Pancreas (tissue), 10 donors: ENCODE measurements at places on chromosomes 1 and 21.

DNA sequence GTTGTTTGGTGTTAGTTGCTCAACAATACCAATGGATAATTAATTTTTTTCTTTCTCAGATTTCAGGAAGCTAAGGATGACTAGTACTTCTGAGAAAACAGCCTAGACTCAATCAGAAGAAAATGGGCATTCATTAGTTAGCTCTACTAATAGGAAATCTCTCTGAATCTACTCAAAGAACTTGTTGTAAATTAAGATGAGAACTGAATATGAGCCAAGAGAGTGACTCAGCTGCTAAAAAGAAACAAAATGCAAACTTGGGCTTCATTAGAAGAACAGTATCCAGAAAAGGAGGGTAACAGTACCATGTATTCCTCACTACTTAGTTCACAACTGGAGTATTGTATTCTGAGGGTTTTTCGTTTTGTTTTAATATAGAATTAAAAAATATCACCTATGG, 12.5 kb downstream of the FOXJ3 start:
- no peak for DNase-seq

- DNase-seq = no peak
These were observed 40.2 kb upstream of the PBX1 start for GRCh38 chr1:164518692-164519332.

DNA sequence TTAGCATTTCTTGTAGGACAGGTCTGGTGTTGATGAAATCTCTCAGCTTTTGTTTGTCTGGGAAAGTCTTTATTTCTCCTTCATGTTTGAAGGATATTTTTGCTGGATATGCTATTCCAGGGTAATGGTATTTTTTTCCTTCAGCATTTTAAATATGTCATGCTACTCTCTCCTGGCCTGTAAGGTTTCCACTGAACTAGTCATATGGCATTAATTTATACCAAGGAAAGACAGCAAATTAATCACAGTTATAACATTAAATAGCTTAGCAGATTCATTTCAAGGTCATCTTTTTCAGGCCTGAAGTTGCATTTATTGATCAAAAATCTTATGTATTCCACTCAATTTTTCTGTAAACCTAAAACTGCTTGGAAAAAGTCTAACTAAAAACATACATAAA, 54.9 kb downstream of the AK5 start:
- DNase-seq = no peak

DNA sequence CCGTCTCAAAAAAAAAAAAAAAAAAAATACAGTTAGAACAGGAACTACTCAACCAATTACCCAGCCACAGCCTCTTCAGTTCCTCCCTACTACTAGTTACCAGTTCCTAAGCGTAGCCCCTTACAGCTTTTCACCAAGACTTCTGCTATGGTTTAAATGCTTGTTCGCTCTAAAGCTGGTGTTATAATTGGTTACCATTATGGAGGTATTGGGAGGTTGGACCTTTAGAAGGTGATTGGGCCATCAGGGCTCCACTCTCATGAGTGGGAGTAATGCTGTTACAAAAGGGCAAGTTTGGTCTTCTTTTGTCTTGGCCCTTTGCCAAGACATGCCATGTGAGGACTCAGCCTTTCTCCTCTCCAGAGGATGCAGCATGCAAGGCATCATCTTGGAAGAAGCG, 3.0 kb upstream of the SMPDL3B start:
- no peak for DNase-seq

- no peak for DNase-seq
These were observed 235.3 kb upstream of the C1orf105 start for GRCh38 chr1:172185211-172185610.

GRCh38 chr1:202184750-202185460, 8.7 kb upstream of the LGR6 start:
- DNase-seq = peak; percentile 57

GRCh38 chr1:93554883-93555872, 107.3 kb downstream of the FNBP1L start:
- DNase-seq = no peak

GRCh38 chr1:119631086-119631432, 17.0 kb downstream of the ZNF697 start:
- DNase-seq = no peak

DNA sequence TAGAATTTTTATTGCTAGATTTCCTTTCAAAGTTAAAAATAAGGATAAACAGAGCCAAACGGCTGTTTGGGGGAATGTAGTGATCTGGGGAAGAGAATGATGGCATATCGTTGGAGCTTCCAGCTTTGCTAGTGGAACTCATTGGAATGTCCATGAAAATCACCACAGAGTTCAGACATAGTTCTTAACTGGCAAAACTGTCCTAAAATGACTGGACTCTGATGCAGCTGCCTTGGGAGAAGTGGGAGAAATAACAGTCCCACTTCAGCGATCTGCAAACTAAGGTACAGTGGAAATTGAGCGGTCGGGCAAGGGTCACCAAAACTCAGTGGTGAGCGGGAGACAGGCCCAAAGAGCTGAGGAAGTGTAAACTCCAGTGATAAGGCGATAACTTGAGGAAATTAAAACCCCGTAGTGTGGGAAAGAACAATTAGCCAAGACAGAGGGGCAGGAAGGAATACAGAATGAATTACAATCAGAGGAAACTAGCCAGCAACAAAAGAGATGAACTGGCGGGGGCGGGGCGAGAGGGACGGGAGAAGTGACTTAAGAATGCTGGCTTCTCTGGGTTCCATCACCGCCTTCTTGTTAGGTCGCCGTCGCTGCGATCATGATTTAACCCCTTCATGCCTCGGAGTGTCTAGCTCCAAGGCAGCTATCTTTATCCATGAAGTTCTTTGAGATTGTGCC, 89.8 kb upstream of the ARHGAP29 start:
- no peak for DNase-seq

GRCh38 chr21:44681861-44682579, at the start of gene KRTAP12-1:
TSS of gene KRTAP12-1 (minus strand) at chr21:44682163. CDS start at chr21:44682123, 40 bp downstream.
- DNase-seq = no peak

DNA sequence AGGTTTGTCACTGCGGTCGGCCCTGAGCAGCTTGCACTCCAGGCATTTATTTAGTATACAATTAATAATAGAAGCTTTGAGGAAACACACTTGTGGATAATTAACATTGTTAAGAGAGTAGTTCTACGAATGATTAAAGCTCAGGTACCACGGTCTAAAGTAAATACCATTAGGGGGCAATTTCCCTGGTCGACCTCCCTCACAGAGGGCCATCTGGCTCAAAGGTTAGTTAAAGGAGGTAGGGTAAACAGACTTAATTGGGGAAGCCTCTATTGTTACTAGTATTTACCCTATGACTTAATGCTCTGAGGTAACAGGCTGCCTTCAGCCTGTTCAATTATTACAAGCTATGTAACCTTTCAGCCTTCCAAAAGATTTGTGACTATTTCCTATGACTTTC, 122.3 kb upstream of the SLC44A3 start:
- no peak for DNase-seq

DNA sequence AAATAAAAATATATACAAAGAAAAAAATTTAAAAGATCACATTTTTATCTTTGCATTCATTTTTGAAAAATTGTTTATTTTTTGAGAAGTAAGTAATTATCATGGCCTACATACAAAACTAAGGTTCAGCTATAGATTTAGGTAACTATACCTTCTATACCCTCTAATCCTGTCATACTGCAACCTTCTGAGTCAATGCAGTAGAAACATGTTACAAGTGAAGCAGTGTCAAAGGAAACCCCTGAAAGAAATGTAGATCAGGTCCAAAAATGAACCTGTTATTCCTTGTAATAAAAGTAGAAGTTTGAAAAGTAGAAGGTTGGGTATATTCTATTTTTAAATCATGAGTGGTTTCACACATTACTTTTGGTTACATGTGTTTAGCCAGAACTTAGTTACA, 51.3 kb downstream of the PTGS2 start:
- no peak for DNase-seq

GRCh38 chr21:15098181-15098580, 33.4 kb upstream of the NRIP1 start:
- no peak for DNase-seq

- DNase-seq = peak; percentile 82
These were observed at the start of gene SLC6A9 for GRCh38 chr1:44031252-44032169. TSS of gene SLC6A9 (minus strand) at chr1:44031462. CDS start at chr1:44024277, 7,185 bp downstream.

- no peak for DNase-seq
These were observed 20.6 kb upstream of the USP24 start for GRCh38 chr1:55235722-55236121.

- no peak for DNase-seq
These were observed 421.0 kb downstream of the MRPL39 start for GRCh38 chr21:25186273-25186672.

GRCh38 chr1:173733912-173734311, 19.1 kb downstream of the KLHL20 start:
- no peak for DNase-seq

DNA sequence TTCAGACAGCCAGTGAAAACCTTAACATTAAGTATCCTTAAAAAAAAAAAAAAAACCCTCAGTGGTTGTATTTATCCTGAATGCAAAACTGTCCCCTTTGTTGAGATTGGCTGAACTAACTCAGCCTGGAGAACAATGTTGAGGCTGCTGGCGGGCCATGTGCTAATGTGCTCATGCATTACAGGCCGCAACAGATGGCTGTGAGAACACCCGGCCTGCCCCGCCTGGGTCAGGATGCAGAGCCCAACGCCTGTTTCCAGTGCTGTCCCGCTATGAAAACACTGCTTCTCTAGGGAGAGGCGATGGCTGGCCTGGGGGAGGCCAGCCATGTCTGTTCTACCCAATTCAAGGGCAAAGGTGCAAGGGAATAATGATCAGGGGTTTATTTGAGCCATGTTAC, 13.8 kb downstream of the OLIG2 start:
- DNase-seq = no peak

DNA sequence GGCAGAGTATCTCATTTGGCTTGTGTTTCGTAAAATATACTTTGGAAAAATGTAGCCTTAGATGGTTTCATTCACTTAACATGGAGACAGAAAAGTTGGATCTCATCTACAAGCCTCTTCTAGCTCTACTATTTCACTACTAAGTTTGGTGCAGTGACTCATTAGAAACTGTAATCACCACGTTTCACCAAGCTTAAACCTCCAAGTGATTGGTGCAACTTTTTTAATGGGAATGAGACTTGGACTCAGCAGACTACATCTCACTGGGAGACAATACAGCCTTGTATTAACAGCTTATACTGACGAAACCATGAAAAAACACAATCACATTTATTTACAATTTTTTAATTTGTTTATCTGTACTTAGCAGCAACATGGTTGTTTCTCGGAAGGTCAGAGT, 29.9 kb upstream of the NRIP1 start:
- DNase-seq = no peak

DNA sequence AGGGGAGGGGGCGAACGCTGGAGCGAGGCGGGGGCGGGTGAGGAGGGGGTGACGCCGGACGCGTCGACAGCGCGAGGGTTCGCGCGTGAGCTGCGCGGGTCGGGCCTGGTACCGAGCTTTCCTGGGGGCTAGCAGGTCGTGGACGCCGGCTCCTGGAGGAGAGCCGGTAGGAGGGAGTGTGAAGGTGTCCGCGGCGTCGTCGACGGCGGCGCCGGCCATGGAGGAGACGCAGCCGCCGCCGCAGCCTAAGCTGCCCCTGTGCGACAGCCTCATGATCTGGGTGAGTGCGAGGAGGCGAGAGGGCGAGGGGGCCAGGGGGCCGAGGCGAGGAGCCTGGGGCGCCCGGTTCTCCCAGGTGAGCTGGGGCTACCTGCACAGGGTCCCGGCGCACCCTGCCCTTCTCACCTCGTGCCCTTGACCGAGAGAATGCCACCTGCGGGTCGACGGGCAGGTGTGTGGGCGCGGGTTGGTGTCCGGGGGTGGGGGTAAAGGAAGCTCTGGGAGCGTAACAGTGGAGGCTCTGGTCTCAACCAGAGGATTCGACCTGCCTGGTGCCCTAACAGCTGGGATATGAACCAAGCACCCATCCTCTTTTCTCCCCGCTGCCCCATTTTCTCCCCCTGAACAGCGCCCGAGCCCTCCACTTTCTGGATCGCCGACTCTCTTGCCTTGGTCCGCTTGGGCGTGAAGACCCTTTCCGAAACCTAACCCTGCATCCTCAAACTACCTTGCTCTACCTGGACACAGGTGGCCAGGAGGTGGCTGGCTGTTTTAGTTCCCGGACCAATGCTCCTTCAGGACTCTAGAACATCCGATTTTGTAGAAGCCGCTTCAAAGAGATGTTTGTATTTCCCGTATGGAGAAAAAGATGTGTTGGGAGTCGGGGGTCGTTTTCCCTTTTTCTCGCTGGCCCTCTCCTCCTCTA, at the start of gene HOOK1:
TSS of gene HOOK1 (plus strand) at position 49 of the 925 bp plus-strand sequence. CDS start at position 218, 169 bp downstream.
- DNase-seq = no peak

- no peak for DNase-seq
These were observed 81.5 kb upstream of the LYPLAL1 start for GRCh38 chr1:219092206-219092605.

GRCh38 chr21:34513129-34513675, 1.2 kb upstream of the KCNE1 start:
- DNase-seq = no peak

GRCh38 chr1:2290595-2291510, 62.7 kb downstream of the SKI start:
- no peak for DNase-seq

- DNase-seq = no peak
These were observed 88.2 kb downstream of the ZSCAN20 start for GRCh38 chr1:33560680-33561079.

- no peak for DNase-seq
These were observed 153.8 kb upstream of the FGGY start for GRCh38 chr1:59143133-59143487.

GRCh38 chr21:26185446-26185845, 14.9 kb upstream of the APP start:
- DNase-seq = no peak

- no peak for DNase-seq
These were observed 296.8 kb downstream of the TPR start for GRCh38 chr1:186078245-186078644.

DNA sequence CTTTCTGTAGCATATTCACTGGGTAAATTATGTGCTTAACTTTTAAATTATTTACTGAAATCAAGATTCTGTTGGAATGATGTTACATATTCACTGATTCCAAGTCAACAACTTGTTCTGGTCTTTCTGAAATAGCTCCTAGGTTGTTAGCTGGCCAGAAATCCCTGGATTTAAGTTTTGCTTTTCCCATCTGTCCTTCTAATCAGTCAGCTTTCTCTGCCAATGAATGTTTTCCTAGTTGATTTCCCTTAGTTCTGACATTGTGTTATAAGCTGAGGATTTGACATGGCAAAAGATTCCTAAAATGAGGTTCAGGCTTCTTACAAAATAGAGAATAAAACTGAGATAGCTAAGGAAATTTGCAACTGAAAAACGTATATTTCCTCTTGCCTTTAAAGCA, 1479.6 kb downstream of the MRPL39 start:
- no peak for DNase-seq

GRCh38 chr1:1013922-1014648, 788 bp downstream of the ISG15 start:
- DNase-seq = no peak

GRCh38 chr1:109500941-109501381, 7.1 kb downstream of the CYB561D1 start:
- no peak for DNase-seq

DNA sequence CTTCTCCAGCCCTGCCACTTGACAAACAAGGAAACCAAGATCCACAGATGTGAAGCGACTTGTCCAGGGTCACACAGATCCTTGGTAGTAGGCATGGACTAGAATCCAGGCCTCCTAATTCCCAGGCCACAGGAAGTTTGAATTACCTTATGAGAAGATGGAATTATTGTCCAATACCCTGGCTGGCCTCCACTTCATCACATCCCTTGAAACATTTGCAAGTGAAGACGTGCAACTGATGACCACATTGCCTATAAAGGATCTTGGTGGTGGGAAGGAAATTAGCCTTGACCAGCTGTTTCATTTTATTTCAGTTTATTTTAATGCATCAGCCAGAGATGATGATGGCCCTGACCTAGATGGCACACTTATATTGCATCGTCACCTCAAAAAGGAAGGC, 165.8 kb upstream of the CAMK1G start:
- DNase-seq = no peak
